Right ventricle myocardium superior (tissue), 1 donor: ENCODE measurements at places on chromosomes 5 and 9. TPM values are rescaled to one million over a fixed set of nuclear protein-coding genes. Genes with fewer than 3 reads are reported as not detected.

- no peak for DNase-seq
These were observed 104.7 kb downstream of the NR2F1-AS1 start for GRCh38 chr5:93476251-93476742.

The RECK gene
- total RNA-seq, result 4.6 TPM

DNA sequence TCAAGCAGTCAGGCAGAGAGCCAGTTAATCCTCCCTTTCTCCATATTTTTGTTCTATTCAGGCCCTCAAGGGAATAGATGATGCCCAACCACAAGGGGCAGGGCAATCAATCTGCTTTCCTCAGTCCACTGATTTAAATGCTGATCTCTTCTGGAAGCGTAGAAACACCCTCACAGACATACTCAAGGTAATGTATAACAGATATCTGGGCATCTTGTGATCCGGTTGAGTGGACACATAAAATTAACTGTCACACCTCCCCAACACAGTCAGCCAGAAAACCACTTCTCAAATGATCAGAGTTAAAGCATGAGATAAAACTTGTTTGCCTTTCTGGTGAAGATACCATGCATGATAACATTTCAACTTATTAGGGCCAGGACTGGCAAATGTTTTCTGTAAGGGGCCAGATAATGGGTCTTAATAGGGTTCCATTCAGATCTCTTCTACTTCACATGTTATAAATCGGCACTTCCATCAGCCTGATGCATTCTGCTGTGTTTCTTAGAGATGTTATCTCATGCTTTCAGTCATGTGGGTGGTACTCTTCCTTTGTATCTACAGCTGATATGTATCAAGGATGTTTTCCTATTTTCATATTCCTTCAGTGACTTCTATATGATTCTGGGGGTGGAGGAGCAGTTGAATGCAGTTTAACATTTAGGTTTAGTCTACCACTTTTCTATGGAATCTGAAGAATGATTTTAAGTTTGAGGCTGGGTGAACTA is 58.9 kb upstream of the CNTLN start:
- DNase-seq, result no peak

- DNase-seq, result no peak
These were observed 173.1 kb downstream of the KDM4C start for GRCh38 chr9:6930827-6931226.

- DNase-seq, result no peak
These were observed 170.0 kb downstream of the FGF18 start for GRCh38 chr5:171589461-171589860.

DNA sequence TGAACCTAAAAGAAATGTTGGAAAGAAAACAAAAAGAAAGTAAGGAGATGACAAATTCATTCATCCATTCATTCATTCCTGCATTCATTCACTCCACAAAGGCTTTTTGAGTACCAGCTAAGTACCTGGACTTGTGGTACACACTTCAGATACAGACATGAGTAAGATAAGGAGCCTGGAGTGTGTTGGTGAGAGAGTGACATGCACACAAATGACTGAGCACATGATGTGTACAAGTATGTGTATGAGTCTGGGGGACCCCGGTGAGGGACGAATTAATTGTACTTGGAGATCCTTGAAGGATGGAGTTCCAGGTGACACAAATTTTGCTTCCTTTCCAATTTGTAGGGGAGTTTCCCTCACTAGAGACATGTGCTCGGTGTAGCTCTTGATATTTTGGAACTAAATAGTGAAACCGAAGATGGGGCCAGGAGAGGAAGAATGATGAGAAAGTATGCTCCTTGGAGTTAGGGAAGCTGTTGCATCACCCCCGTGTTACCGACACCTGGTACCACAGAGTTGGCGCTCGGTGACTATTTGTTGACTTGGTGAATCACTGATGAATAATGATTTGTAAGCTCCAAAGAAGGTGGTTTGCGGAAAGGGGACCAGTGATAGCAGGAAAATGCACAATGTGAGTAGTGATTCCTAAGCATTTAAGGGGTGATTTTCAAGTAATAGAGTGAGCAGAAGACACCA is 509.8 kb downstream of the CCDC171 start:
- DNase-seq, result no peak

The DEPDC1B gene
- total RNA-seq, result 0.27 TPM

DNA sequence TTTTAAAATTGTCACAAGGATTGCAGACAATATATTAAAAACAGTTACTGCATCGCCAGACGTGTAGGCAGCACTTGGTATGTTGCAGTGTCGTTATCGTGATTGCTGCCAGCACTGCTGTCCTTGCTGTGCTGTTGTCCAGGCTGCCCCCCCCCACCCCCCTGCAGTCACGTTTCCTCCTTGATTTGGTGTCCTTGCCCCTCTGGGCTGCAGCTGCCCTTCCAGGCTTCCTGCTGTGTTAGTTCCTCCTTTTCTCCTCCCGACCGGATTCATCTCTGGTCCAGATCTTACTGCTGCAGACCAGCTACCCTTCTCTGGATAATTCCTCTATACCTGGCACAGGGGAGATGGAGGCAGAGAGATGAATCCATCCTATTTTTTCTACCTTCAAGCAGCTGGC is 298.9 kb downstream of the TRIM32 start:
- DNase-seq, result no peak

- no peak for DNase-seq
These were observed 500.6 kb downstream of the EBF1 start for GRCh38 chr5:158599157-158599556.

GRCh38 chr9:137648396-137648795 is 29.6 kb downstream of the EHMT1 start:
- DNase-seq, result no peak

The APBA1 gene
- total RNA-seq, result 2.0 TPM

DNA sequence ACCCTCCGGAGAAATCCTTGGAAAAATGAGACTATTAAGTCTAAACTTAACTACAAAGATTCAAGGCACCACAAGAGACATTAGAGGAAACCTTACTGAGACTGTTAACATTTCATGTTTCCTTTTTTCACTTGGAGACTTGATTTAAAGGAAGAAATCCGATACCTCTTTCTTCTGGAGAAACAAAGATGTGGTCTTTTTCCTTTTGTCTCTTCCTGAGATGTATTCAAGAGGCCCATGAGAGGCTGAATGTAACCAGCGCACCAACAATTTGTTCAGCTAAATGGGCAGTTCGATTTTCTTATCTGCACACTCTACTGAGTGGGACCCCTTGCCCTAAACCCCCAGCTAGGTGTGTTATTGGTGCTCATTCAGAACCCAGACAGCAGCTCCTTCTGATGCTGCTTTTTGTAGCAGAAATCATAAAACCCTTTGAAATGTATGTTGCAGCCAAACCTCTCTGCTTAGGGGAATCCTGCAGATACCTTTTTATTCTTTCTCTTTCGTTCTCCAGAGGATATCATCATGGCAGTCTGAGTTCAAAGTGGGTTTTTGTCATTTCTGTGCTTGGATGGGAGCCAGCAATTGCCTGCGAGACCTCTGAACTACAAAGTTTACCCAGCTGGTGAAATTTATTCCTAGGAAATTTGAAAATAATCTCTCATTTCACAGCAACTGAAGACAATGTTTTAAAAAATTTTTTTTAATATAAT is 41.9 kb upstream of the ACTBL2 start:
- DNase-seq, result no peak

The PCDHA9 gene
- total RNA-seq, result not detected

- peak; percentile 62 for DNase-seq
These were observed 50.9 kb upstream of the SARDH start for GRCh38 chr9:133788819-133789717.

DNA sequence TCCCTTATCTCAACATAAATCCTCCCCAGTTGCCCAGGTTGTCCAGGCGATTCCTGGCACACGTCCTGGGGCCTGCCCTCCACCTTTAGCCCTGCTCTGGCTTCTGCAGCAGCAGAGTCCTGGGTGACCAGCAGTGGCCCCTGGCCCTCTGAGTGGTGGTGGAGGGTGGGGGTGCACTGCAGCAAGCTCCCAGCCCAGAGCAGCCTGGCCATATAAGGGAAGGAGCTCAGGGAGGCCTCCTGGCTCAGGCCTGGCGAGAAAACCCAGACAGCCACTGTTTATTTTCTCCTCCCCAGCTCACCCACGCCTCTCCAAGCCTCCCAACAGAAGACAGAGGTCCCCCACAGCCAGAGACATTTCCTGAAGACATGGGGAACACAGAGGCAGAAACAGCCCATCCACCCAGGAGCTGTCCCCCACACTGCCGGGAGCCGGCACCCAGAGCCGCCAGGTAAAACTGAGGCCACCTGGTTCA is 44.7 kb upstream of the IL17B start:
- DNase-seq, result peak; percentile 70
